ENCODE measurements at places on chromosomes 16 and 17. TPM values are rescaled to one million over a fixed set of nuclear protein-coding genes. Genes with fewer than 3 reads are reported as not detected.

DNA sequence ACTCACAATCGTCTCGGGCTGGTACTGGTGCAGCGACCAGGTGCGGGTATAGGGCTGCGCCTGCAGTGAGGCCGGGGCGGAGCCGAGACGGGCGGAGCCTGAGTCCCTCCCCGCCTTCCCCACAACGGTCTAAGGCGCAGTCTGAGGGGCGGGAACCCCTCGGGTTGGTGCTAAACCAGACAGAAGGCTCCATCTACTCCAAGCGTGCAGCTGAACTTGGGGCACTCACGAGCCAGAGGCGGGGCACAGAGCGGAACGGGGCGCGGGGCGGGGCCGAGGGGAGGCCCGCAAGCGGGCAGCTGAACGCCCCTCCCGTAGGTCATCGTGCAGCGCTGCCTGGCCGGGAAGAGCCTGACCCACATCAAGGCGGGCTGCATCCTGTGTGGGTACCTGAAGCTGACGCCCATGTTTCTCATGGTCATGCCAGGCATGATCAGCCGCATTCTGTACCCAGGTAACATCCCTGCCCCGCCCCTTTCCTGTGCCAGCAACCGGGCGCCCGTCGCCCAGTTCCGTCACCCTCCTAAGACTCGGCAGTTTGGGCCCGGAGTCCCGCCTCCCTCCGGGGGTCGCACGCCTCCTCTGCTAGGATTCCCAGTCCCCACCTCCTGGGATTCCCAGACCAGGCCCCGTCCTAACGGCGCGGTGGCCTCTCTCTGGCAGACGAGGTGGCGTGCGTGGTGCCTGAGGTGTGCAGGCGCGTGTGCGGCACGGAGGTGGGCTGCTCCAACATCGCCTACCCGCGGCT lies 5.0 kb downstream of the SLC5A2 start:
- no peak for DNase-seq

- no peak for DNase-seq
Measured at GRCh38 chr17:71500761-71501555, 619.9 kb upstream of the SOX9 start.

KLHL10 gene
- total RNA-seq = not detected

DNA sequence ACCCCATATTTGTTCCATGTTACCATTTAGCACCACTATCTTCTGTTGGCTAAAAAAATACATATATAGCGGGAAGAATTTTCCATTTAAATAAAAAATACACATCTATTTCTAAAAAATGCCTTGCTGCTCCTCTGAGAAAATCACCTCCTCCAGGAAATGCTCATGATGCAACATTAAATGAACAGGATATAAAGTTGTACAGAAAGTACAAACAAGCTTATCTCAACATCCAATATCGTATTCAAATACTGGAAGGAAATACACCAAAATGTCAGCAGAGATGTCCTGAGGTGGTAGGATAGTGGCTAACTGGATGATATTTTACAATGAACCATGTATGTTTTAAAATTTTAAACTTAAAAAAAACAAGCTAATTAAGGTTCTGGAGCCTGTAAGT lies 21.3 kb downstream of the GNA13 start:
- no peak for DNase-seq

TBC1D3G gene
- total RNA-seq = not detected

- no peak for DNase-seq
Measured at GRCh38 chr17:39364236-39365025, 37.0 kb downstream of the FBXL20 start.

GRCh38 chr17:949623-950303 lies 29.8 kb downstream of the NXN start:
- no peak for DNase-seq

- DNase-seq = no peak
Measured at GRCh38 chr17:6797718-6798351, 21.8 kb downstream of the FBXO39 start.

DNA sequence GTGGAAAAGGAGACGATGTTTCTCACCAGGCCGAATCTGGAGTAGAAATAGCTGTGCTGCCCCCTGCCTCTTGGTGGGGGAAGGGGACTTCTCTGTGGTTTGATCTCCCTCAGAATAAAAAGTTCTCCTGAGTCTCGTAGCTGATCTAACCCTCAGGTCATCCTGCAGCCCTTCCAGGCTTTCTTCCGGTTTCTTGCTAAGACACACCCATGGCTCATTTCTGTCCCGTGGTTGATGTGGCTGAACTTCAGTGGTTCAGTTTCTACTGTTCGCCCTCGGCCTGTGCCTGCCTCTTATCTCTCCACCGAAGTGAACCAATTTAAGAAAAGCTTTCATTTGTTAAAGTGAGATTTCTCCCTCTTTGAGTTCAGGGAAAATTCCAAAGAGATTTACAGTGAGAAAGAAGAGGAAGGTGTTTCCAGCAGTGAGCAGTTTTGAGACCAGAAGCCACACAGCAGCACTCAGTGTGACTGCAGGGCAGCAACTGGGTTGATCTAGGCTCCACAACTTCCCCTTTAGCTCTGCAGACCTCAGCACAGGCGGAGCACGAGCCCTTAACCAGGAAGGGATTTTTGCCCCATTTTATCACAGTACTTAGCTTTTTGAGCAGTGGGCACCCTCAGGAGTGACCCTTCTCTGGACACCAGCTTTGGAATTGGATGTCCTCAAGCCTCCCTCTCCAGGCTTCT lies 34.9 kb upstream of the CACNG5 start:
- no peak for DNase-seq

- no peak for DNase-seq
Measured at GRCh38 chr17:51045621-51046020, 75.0 kb downstream of the SPAG9 start.

CD7 gene
- 0.62 TPM for total RNA-seq

DNA sequence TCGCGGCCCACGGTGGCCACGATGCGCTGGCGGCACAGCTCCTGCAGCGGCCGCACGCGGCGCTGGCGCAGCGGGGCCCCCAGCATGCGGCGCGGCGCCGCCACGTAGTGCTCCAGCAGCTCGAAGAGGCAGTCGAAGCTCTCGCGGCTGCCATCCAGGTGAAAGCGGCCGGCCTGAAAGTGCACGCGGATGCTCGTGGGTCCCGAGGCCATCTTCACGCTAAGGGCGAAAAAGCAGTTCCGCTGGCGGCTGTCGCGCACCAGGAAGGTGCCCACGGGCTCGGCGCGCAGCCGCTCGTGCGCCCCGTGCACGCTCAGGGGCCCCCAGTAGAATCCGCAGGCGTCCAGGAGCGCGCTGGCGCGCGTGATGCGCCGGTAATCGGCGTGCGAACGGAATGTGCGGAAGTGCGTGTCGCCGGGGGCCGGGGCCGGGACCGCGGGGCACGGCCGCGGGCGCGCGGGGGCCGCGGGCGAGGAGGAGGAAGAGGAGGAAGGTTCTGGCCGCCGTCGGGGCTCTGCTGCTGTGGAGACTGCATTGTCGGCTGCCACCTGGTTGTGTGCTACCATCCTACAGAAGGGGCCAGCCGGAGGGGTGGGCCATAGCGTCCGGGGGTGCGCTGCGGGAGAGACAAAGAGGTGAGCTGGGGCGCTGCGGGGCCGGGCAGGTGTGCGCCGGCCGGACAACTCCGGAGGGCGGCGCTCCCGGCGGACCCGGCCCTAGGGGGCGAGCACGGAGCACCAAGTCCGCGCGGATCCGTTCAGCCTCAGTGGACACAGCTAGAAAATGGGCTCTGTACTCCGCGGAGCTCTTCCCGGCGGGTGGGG lies 879 bp downstream of the SOCS1 start:
- no peak for DNase-seq

GRCh38 chr16:27289669-27290068 lies 21.1 kb upstream of the NSMCE1 start:
- DNase-seq = no peak

DNA sequence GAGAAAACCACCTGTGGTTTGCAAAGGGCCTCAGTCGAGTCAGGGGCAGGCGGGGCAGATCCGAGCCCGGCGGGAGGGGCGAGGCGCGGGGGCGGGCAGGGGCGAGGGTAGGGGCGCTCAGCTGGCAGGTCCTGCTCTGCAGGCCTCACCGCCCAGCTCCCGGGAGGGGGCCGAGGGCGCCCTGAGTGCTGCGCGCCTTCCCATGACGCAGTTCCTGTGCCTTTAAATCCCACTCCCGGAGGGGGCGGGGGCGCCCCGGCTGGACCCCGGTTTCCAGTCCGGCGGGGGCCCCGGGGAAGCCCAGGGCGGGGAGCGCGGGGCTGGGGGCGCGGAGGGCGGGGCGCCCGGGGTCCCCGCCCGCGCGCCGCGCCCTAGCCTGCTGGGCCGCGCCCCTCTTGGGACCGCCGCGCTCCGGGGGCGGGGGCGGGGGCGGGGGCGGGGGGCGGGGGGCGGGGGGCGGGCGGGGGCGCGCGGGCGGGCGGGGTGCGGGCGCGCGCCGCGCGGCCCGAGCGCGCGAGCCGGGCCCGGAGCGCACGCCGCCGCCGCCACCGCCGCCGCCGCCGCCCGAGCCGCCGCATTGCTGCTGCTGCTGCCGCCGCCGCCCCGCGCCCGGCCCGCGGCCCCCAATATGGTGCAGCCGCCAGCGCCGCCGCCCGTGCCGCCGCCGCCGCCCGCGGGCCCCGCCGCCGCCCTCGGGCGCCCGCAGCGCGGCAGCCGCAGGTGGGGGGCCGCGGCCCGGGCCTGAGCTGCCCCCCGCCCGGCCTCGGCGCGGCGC lies at the start of gene JPH3:
JPH3 (plus strand) TSS at position 508 of the 775 bp plus-strand sequence. CDS start 639 bp downstream, outside the sequence.
- no peak for DNase-seq

GRCh38 chr16:65672960-65673359 lies 551.1 kb upstream of the CDH11 start:
- no peak for DNase-seq
